ENCODE measurements at places on chromosomes 12 and 14.

DNA sequence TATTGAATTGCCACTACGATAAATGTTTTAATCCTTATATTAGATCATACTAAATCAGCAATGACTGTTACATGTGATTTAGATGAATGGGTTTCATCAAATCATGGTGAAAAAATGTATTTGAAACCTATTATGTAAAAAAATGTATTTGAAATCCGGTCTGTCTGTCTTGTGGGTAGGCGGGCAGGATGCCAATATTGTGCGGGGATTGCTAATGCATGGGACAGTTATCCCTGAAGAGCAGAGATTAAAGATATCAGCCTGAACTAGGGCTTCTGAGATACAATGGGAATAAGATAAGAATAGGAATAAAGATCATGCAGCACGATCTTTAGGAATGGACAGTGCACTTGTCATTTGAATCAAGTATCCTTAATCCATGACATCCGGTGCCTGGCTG is 134.0 kb downstream of the PRKCH start:
- no peak for DNase-seq

DNA sequence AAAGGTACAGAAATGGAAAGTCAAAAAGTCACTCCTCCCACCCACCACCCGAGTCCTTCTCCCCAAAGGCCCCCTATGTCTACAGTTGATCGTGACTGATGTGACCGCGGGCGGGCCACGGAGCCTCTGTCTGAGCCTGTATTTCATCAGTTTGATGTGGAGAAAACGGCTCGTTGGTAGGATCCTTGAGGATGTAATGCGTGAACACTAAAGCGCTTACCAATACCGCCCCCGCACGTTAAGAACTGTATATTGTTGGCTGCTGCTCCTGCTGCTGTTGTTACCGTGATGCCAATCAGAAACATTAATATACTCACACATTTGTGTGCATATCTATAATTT is 24.6 kb upstream of the UBC start:
- DNase-seq: peak; percentile 37

DNA sequence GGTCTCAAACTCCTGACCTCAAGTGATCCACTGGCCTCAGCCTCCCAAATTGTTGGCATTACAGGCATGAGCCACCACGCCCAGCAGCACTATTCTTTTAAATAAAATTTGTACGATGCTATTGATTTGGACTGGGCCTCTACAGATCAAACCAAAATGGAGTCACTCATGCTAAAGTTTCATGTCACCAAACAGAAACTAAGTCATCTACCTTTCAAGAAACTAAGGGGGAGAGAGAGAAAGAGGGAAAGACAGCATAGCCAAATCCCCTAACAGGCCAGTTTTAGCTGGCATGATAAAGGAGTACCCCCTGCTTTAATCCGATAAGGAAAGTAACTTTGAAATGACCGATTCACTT is 23.1 kb upstream of the STK38L start:
- DNase-seq: no peak

DNA sequence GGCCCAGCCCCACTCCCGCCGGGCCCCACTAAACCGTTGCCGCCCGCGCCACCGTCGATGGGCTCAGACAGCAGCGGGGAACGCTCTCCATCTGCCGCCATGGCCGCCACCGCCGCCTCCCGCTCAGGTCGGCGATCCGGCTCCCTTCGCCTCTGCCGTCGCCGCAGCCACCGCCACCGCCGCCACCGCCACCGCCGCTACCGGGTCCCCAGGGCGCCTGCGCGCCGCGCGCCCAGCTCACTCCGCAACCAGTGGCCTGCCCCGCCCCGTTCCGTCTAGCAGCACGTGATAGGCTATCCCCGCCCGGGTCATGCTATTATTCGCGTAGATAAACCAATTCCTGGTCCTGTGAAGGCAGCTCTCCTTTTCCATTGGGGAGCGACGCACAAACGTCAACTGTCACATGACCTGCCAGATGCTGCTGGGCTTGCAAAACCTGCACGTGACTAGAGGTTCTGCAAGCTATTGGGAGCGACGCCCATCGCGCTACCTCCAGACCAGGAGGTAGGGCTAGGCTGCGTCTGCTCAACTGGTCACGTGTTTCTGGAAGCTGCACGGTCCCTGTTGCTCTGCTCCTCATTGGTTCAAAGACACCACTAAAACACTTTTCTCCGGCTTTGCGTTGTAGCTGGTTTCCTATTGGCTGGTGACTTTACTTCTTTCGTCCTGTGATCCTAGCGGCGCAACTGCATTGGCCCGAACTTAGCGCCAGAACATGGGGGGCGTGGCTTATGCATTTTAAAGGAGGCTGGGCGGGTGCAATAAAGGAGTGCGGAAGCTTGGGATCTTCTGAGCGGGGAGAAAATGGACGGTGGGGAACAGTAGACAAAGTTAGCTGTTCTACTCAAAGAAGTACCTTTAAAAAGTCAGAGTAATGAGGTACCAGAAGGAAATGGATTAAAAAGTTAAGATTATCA is at the start of gene PIP4P1:
Gene PIP4P1, minus strand, starts transcription at position 210 of the 917 bp plus-strand sequence. Its CDS starts 109 bp downstream, at position 101.
- DNase-seq: peak; percentile 97

- DNase-seq: no peak
Measured at GRCh38 chr14:44009642-44010041, 497.4 kb downstream of the FSCB start.

DNA sequence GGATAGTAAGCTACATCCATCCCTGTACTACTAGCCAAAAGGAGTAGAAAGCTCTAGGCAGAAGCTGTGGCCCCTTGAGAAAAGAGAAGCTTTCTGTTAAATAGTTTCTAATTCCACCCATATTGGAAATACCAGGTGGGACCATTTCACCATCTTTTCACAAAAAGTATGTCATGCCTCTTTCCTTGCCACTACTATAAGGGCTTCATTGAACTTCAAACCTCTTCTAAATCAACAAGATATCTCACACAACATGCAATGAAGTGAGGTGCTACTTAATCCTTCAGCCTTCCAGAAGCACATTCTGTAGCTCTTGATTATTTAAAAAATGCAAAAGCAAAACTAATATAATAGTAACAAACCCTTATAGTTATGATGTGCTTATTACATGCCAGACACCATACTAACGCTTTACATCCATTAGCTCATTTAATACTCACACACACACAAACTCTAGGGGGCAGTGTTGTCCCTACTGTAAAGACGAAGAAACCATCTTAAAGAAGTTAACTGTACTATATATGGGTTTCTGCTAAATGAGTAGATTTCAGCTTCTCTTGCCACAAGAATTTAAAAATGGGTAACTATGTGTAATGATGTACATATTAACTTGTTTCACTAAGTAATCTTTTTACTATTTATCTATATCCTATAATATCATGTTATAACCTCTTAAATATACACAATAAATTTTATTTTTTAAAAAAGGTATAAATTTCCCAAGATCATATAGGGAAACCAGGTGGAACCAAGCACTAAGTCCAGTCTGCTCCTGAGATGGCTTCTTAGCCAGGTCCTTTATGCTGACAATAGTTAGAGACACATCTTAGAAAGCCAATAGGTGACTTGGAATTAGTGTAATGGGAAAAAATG is 124.4 kb downstream of the RPS29 start:
- DNase-seq: peak; percentile 77

DNA sequence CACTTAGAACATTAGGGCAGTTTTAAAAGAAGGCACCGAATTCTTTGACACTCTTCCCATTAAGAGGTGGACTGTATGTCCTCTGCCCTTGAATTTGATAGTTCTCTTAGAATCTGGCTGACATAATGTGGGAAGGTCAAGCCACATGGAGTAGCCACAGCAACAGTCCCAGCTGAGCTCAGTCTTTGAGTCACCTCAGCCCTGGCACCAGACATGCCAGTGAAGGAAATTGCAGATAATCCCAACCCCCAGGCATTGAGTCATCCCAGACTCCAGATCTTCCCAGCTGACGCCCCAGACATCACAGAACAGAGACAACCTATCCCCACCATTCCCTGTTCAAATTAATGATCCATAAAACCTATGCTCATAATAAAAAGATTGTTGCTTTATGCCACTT is 83.4 kb downstream of the GTF2A1 start:
- DNase-seq: no peak

- DNase-seq: peak; percentile 7
Measured at GRCh38 chr14:74973003-74973653, 17.7 kb upstream of the PGF start.

DNA sequence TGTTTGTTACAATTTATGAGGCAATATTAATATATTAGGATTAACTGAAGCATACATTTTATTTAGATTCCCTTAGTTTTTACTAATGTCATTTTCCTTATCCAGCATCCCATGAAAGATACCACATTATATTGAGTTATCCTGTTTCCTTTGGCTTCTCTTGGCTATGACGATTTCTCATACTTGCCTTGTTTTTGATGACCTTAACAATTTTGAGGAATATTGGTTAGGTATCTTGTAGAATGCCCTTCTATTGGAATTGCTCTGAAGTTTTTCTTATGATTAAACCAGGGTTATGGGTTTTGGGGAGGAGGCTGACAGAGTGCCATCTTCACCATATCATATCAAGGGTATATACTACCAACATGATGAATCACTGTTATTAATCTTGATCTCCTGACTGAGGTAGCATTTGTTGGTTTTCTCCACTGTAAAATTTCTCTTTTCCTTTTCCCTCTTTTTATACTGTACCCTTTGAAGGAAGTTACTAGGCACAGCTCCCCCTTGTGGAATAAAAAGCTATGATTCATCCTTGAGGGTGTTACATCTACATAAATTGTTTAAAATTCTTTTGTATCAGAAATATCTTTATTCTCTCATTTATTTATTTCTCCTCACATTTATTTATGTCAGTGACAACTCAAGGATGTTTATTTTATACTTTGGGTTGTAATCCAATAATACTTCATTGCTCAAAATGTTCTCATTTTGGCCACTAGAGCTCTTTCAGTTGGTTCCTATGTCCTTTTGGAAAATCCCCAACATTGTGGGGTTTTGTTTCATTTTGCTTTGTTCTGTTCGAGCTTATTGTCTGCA is 239.0 kb downstream of the SLC16A7 start:
- DNase-seq: no peak

All from stimulated activated CD4-positive, alpha-beta T cell treated with anti-CD3 and anti-CD28 coated beads, Interleukin-12 subunit alpha, Interleukin-12 subunit beta, amount 100 ng/mL, for 48 hours (primary cell).